ENCODE measurements at places on chromosomes 13 and 19. TPM values are rescaled to one million over a fixed set of nuclear protein-coding genes. Genes with fewer than 3 reads are reported as not detected.
A peak's percentile ranks its signal among the peaks of the same experiment; 100 is the strongest.

GRCh38 chr13:59358014-59358413 is 805.7 kb downstream of the DIAPH3 start:
- peak; percentile 70 for DNase-seq

DNA sequence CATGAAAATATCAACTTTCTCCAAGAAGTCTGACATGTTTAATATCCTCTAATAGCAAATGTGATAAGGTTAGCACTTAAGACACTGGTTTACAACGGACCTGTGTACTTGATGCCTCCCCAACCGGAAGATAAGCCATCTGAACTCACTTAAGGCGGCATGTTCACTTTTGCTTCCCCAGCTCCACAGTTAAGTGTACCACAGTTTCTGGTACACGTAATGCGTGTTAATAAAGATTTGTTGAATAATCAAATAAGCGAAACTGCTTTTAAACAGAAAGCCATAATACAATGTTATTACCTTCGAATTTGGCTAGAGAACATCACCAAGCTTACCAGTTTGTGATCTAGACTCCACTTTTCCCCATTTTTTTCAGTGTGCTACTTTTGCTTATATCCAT is 1.4 kb upstream of the PAN3 start:
- no peak for DNase-seq

- DNase-seq = no peak
These were observed 23.0 kb downstream of the PIAS4 start for GRCh38 chr19:4030552-4030951.

DNA sequence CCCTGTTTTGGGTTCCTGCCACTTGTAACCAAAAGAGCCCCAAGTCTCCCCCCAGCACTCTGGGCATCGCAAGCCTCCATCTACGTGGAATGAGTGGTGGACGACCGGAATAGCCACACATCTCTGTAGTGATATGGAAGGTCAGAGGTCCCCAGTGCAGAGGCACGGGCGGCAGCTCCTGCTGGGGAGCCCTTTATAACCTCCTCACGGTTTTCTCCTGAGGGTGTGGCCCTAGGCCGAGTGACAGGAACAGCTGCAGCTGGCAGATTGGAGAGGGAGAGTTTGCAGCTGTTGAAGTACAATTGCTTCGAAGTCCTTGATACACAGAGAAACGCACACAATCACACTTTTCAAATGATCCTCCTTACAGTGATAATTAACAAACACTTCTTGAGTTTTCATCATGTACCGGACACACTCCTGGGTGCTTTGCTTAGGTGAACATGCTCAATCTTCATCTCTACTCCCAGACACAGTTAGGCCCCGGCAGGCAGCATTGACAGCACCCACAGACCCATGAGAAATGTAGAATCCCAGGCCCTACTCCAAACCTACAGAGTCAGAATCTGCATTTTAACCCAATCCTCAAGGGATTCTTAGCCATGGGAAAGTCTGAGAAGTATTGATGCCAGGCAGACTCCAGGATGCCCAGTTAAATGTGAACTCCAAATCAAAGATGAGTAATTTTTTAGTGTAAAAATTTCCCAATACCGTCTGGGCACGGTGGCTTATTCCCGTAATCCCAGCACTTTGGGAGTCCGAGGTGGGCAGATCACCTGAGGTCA is 4.9 kb upstream of the ZNF787 start:
- no peak for DNase-seq

GRCh38 chr13:71359641-71360040 is 507.4 kb downstream of the DACH1 start:
- DNase-seq = no peak

WDR87 gene
- not detected for total RNA-seq

ZNF506 gene
- 9.3 TPM for total RNA-seq
